Cortex of kidney (tissue), 1 donor: ENCODE measurements at places on chromosomes 3 and 15.

DNA sequence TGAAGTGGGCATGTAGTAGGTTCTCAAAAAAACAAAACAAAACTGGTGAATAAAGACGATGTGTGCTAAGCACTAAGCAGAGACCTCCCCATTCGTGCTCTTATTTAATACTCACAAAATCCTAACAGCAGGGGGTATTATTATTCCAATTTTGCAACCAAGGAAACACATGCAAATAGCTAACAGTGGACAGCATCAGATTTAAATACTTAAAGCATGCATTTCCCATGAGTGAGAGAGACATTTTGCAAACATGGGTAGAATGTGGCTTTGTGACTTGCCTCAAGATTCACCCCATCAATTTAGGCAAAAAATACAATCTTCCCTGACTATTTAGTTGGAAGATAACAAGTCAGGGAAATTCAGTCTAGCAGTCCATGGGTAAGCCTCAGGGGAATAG lies 946.2 kb upstream of the CFAP20DC start:
- DNase-seq = no peak

DNA sequence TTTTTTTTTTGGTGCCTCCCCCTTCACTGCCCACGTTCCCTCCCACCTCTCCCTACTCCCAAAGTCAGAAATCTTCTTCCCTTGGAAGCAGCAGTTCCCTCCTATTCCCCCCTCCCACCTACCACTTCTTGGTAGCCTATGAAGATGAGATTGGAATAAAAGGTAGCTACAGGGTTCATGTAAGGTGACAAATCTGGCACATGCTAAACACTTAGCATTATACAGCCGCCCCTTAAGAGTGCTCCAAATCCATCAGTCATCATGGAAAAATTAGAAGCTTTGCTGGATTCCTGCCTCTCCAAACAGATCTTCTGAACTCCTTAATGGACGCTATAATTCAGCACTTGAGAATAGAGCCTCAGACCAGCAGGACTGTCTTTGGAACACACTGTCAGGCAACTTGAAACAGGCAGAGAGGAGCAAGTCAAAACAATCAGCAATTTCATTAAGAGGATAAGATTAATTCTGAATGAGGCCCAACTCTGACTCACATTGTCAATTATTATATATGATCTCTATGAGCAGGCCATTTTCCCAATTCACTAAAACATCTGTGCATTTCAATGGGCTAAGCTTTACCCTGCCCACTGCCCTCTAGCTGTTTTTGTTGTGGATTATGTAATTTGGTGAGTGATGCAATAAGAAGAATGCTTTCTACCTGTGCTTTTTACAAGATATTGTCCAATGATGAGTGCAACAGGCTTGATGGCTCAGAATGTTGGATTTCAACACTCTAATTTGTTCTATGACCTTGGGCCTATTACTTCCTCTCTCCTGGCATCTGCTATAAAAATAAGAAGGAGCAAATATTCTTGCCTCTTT lies 34.6 kb upstream of the SPRED1 start:
- DNase-seq = no peak

DNA sequence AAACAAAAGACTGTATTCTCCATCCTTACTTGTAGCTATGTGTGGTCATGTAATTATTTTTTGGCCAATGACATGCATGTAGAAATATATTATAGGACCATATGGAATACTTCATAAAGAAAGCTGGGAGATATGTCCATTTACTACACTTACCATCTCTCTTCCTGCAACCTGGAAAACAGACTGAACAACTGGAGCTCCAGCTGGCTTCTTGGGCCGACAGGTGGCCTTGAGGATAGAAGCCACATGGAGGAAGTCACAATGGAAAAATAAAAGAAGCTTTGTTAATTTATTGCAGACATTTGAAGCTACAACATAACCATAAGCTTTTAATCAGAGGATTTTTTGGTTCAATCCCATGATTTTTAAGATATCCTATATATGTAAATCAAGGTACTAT lies 167.9 kb upstream of the CBLB start:
- DNase-seq = no peak

GRCh38 chr3:146750196-146750595 lies 145.1 kb upstream of the PLSCR5 start:
- DNase-seq = no peak

GRCh38 chr15:73856458-73857192 lies 16.7 kb upstream of the TBC1D21 start:
- DNase-seq = no peak

GRCh38 chr3:162492446-162493081 lies 996.0 kb downstream of the OTOL1 start:
- DNase-seq = no peak

DNA sequence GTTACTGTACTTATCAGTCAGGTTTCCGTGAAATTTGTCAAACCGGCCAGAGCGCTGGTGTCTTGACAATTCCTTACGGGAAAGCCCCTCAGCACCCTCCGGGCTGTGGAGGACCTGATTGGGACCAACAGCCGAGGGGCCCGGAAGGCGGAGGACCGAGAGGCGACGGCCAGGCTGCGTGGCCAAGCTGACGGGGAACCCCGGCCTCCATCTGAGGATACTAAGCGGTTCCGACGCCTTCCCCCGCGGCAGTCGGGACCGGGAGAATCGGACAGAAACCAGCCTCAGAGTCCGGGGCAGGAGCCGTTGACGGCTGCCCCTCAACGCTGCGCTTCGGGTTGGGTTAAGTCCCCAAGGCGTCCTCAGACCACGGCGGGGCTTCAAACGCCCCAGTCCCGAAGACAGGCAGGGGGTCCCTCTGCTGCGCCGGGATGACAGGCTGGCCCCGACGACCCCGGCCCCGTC lies 499 bp downstream of the ALDH1A2 start:
- no peak for DNase-seq

DNA sequence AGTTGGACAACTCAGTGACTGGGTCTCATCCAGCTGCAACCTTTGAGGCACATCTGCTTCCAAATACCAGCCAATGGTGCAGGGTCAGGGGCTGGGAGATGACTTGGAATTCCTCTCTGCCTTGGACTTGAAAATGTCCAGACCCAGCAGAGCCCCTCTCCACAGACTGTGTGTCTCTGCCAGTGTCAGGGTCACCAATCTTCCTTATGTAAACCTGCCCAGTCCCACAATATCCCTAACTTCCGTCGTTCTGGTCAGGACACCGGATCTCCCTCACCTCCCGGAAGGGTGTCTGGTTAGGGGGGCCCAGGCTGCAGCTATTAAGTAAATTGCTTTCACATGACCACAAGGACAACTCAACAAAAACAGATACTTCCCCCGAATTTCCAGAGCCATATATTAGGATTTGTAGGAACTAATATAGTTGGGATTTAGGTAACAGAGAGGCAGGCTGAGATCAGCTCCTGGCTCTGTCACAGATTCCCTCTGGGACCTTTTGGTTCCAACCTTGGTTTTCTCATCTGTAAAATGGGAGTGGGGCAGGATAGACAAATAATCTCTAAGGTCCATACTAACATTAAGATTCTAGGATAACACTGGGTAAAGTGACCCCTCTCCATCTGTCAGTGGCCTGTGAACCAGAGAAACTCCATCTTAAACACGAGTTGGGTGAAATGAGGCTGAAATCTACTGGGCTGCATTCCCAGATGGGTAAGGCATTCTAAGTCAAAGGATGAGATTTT lies 30.8 kb downstream of the IGDCC3 start:
- DNase-seq = no peak

DNA sequence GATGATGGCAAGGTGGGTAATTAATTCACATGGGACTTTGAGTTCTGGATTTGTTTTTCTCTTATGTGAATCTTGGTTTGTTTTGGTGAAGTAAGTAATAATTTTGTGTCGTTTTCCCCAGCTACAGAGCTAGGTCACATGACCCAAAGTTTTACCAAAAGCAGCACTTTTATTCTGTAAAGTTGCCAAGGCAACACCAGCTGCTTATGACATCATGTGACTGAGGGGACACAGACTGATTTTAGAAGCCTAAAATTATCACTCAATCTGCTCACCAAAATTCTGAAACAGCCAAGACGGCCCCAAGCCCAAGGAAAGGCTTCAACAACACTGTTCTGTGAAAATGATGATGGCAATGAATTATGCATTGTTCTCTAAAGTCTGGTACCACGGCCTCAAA lies 63.9 kb downstream of the MEX3B start:
- no peak for DNase-seq
